ENCODE measurements at places on chromosomes 7 and 10.

- DNase-seq: no peak
These were observed 31.2 kb downstream of the TSPAN14 start for GRCh38 chr10:80485076-80485945.

DNA sequence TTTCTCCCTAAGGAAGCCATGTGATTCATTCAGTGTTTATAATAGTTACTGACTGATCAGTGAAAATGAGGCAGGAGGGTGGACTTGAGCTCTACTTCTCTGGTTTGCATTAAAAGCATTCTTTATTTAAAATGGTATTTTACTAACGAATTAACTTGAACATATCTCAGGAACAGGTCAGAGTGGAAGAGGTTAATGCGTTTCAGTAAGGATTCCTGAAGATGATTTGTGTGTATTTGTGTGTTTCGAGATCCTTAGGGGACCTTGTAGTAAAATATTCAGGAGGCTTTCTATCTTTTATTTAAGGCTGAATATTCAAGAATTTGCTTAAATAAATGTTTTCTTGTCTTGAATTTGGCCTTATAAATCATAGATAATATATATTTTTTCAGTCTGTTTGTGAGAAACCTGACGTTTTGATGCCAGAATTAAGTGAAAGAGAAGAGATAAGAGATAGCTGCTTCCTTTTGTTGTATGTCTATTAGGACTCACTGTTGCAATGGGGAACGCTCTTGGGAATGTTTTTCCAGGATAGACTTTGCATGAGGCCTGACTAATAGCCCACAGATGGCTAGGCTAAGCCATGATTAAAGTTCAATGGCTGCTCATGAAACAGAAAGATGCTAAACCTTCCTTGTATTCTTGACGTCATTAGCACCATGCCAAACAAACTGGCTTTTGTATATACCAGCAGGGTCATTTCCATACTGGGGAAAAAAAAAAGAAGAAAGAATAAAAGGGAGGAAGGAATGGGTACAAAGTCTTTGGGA is 93.8 kb upstream of the MTPN start:
- DNase-seq: no peak

DNA sequence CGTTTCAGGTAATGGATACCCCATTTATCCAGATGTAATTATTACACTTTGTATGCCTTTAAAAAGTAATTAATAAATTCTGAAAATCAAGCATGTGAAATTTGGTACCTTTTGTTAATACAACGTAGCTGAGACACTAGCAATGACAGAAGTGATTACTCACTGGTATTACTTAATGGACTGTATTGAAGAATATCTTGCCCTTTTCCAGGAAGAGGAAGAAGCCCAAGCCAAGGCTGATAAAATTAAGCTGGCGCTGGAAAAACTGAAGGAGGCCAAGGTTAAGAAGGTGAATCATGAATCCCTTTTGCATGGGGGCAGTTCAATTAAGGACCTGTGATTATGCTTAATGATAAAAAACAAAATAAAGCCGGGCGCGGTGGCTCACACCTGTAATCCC is 64.8 kb downstream of the APBB1IP start:
- DNase-seq: no peak

GRCh38 chr7:96157856-96158255 is 164.0 kb downstream of the SLC25A13 start:
- no peak for DNase-seq

- no peak for DNase-seq
These were observed 659 bp downstream of the OPTN start for GRCh38 chr10:13100349-13101294.

GRCh38 chr7:21041666-21042065 is 255.0 kb upstream of the SP8 start:
- no peak for DNase-seq

DNA sequence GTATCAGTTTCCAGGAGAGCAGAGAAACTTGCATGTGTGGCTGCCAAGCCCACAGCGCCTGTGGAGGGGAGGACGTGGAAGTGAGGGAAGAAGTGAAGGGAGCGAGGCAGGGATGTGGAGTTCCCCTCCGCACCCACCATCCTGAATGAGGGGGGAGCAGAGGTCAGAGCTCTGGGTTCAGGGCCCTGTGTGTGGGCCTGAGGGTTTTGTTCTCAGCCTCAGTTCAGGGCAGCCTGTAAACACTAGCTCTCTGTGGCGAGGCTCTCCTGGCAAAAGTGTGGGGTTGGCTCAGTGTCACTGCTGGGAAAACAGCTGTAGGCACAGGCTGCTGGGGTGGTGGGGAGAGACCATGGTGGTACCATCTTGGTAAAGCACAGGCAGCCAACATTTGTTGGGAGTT is 108.4 kb downstream of the C10orf105 start:
- DNase-seq: no peak

DNA sequence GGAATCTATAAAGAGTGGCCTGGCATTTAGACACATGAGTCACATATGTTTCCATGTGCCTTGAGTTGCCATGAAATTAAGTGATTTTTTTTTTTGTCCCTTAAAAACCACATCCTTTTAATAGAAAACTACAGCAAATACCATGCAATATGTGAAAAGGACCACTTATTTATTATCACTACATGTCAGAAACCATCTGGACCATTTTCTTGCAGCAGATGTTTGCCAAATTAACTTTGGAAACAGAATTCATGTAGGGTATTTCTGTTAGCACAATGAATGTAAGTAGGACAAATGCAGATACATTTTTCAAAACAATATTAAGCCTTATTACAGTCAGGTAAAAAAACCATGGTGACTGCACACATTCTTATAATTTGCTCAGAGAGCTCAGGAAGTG is 230.6 kb downstream of the REEP3 start:
- no peak for DNase-seq

DNA sequence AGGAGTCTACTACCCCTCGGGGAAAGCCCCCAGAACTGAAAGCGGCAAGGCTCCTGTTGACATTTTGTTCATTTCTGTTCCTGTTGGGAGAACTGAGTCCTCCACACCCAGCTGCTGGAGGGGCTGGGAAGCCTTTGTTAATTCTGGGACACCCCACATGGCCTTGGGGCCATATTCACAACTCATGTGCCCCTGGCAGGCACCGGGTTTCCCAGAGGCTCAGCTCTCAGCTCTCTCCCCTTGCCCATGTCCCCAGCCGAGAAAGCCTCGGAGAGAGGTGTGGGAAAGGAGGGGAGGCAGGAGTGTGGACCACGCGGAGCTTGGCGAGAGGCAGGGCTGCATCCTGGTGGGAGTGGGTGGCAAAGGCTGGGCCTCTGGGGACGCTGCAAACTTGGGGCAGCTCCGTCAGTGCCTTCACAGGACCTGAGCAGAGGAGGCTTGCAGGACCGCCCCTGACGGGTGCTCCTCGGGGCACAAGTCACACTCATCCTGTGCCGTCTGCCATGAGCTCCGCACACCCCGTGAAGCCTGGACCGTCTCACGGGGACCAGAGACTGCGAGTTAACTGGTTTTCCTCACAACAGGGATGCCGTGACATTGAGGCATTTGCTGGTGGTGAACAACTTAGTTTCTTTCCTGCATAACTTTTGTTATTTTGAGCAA is 140.9 kb downstream of the DNAJB6 start:
- DNase-seq: no peak

DNA sequence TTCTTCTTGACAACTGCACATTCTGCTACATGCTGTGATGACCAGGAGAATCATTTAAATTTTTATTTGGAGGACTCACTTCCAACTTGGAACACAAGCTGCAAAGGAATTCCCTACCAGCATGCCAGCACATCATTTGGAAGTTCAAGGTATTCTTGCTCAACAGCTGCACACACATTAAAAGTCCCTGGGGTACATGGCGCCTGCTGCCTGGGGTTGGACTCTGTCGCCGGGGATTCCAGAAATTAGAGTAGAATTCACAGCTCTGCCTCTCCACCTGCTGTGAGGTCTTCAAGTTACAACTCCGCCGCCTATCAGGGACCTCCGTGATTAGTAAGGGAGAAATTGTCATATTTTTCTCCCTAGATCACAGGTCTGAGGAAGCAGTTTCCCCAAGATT is 1.1 kb downstream of the ZNF32 start:
- DNase-seq: no peak

- DNase-seq: no peak
These were observed 994.8 kb upstream of the GHITM start for GRCh38 chr10:83144461-83144860.

DNA sequence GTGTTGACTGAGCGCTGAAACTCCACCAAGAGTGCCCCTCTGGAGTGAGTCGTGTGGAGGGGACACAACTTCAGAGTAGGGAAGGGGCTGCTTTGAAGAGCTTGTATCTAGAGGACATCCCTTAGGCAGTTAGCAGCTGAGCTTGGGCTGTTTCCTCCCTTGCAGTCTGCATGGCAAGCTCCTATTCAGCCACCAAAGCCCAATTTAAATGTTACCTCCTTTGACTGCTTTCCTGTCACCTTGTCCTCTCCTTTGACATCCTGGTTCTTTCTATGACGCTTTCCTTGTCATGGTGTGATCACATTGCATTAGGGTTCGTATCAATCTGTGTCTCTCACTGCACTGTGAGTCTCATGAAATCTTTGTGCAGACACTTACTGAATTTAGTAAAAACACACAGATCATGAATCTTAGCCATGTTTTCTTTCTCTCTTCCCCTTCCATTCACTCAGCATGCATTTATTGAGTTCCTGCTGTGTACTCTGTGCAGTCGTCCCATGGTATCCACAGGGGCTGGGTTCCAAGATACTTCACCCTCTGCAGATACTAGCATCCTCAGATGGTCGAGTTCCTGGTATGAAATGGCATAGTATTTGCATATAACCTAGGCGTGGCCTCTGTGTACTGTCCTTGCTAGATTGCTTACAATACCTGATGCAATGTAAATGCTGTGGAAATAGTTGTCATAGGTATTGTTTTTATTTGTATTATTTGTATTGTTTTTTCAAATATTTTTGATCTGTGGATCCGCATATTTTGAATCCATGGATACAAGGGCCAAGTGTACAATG is 228.5 kb downstream of the CCDC3 start:
- no peak for DNase-seq

GRCh38 chr10:49605939-49606509 is 4.1 kb upstream of the SLC18A3 start:
- no peak for DNase-seq

- no peak for DNase-seq
These were observed 45.6 kb upstream of the PIP4K2A start for GRCh38 chr10:22760025-22760424.

- DNase-seq: no peak
These were observed 36.1 kb upstream of the SMNDC1 start for GRCh38 chr10:110340816-110341215.

DNA sequence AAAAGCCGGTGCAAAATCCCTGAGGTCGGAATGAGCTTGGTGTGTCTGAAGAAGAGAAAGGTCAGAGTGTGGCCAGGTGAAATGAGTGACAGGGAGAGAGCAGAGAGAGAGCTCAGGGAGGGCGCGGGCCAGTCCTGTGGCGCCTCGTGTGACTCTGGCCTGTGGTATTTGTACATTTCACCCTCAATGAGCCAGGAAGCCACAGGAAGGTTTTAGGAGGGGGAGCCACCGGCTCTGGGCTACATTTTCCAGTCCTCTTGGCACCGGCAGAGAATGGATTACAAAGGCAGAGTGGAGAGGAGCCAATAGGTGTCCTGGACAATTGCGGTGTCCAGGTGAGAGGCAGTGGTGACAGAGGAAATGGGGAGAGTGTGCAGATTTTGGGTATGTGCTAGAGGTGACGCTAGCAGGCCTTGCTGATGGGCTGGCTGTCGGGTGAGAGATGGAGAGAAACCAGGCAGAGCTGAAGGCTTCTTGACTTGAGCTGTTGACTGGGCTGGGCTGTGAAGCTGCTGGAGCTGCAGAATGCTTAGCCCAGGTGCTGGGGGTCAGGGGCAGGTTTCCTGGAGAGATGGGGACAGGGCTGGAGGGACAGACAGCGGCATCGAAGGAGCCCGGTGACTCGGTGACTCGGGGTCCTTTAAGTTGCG is 38.1 kb downstream of the COL13A1 start:
- DNase-seq: no peak

DNA sequence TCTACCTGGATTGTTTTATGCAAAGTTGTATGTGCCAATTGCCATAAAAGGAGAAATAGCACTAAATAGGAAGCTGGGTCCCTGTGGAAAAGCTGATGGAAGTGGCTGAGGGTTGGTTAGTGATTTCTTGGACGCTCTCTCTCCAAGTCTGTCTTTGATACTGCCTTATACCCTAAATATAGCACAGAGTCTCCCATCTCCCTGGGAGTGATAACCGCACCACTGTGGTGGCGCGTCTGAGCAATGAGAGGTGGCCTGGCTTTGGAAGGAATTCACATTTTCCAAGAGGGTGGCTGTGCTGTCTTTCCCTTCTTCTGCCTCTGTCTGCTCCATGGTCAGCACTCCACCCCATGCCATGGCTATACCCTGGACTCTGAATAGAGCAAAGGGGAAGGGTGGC is 31.2 kb downstream of the STMP1 start:
- no peak for DNase-seq

GRCh38 chr7:97693586-97693985 is 38.3 kb upstream of the TAC1 start:
- no peak for DNase-seq

GRCh38 chr7:94832051-94832450 is 75.3 kb upstream of the PPP1R9A start:
- DNase-seq: no peak

GRCh38 chr10:61669849-61670248 is 7.1 kb downstream of the CABCOCO1 start:
- DNase-seq: no peak

DNA sequence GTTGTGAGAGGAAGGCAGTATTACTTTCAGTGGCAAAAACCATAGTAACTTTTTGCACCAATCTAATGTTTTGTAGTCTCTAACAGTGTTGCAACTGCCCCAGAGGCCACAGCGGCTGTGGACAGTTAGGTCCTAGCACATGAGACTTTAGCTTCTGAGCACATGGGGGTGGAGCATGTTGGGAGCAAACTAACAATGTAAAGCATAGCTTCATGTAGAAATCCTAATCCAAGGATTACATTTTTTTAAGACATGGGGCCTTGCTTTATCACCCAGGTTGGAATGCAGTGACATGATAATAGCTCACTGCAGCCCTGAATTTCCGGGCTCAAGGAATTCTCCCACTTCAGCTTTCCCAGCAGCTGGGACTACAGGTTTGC is 49.0 kb downstream of the LAMB1 start:
- DNase-seq: no peak

GRCh38 chr7:98166668-98166970 is 44.6 kb upstream of the BHLHA15 start:
- DNase-seq: no peak

DNA sequence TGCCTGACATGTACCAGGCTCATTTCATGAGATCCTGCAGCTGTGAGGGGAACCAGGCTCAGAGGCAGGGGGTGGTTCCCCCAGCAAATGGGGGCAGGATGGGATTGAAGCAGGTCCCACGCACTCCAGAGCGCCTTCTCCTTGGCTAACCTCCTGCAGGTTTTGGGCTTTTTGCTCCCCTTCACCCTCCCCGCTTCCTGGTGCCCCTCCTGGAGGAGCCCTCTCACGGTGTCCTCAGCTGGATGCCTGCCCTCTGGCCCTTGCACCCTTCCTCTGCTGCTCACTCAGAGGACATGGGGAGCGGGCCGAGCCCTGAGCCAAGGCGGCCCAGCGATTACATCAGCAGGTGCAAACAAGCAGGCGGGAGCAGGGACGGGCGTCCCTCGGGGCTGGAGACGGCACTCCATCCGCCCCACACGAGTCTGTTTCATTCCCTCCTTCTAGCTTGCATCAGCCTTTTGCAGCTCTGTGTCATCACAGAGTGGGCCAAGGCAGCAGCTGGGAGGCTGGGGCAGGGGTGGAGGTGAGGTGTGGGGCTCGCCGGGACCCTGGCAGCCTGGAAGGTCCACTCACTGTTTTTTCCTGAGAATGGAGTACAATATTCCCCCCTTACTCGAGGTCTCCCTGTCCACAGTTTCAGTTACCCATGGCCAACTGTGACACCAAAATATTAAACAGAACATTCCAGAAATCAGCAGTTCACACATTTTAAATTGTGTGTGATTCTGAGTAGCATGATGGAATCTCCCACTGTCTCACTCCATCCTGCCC is 52.7 kb upstream of the SLC29A3 start:
- DNase-seq: no peak
